ENCODE measurements at places on chromosomes 13 and 19.

GRCh38 chr19:5690955-5691821, 1.1 kb downstream of the RPL36 start:
- peak; percentile 42 for DNase-seq

- DNase-seq: peak; percentile 45
Measured at GRCh38 chr19:19081642-19082151, 17.9 kb downstream of the SLC25A42 start.

DNA sequence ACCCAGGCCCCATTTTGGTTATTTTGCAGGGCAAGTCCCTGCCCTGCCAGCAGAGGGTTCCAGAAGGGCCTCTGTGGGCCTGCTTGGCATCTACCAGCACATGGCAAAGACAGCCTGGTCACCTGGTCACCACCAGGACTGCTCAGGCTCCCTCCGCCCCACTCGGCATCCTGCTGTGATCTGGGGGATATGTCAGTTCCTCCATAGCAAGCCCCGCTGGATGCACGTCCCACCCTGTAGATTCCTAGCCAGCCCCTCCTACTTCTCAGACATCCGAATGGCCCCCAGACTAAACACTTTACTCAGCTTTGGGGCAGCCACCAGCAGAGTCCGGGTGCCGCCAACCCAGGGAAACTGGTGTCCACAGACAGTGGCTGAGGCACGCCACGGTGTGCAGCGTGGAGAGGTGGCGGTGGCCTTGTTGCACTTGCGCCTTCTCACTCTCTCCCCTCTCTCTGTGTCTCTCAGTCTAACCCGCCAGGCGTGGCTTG, 31.8 kb upstream of the USE1 start:
- no peak for DNase-seq

DNA sequence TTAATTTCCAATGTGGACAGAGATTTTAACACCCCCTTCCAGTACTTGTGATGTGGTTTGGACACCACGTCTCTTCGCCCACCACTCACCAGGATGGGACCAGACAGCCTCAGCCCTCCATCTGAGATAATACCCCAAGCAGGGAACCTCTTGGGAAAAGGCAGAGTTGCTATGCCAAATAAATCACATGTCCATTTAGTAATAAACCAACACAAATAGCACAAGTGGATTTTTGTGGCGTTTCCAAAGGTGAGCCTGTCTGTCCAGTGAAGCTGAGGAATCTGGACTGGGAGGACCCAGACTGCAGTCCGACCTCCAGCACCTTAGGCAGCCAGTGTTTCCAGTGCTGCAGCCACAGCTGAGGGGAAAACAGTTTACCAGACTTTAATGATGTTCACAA, 34.1 kb upstream of the GAS6 start:
- DNase-seq: no peak

DNA sequence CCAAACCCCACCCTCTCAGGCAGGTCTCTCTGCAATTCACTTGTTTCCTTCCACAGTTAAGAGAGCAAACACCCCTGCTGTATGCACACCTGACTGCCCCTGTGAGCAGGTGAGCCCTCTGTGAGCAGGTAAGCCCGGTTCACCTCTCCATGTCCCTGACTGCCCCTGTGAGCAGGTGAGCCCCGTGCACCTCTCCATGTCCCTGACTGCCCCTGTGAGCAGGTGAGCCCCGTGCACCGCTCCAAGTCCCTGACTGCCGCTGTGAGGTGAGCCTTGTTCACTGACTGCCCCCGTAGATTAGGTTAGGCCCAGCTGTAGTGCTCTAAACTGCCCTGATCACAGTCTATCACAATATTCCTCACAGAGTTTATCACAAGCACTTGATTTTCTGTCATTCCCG, 29.2 kb downstream of the TMTC4 start:
- DNase-seq: no peak

GRCh38 chr13:46053162-46054012, 841 bp upstream of the ZC3H13 start:
- DNase-seq: no peak

DNA sequence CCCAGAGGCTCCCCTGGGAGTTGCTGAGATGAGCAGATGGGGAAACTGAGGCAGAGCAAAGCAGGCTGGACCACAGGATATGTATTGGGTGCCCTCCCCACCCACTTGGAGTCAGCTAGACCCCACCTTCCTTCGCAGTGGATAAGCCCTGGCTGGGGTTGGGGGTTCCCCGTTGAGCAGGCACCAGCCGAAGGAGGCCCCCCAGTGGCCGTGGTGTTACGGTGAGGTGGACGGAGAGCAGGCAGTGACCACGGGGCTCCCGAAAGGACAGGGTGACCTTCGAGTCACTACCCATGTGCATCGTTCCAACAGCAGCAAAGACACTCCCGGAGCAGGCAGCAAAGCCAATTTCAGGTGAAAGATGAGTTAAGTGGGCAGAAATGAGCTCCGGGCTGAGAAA, 62.4 kb upstream of the ADGRE5 start:
- DNase-seq: peak; percentile 35

DNA sequence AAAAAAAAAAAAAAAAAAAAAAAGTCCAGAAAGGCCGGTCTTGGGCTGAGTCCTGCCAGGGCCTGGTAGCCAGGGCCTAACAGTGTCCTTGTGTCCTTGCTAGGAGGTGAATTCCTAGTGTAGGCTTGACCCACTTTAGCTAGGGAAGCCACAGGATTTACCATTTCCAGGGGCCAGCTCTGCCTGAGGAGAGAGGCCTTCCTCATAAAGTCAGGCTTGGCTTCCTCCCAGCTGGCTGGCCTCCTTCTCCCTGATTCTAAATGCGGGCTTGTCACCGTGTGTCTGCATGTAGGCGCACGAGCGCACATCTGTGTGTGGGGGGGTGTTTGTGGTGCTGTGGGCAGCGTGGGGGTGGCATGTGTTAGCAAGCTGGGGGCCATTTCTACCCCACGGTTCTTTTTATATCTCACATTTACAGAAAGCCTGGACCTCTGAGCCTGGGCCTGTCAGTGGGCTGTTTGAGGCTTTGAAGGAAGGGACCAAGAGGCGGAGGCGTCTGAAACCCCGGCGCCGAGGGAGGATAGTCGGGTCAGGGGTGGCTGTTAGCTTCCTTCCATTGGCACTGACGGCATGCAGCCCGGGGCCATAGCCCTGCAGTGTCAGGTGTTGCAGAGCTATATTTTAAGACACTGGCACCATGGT, 31.7 kb downstream of the IER2 start:
- no peak for DNase-seq

DNA sequence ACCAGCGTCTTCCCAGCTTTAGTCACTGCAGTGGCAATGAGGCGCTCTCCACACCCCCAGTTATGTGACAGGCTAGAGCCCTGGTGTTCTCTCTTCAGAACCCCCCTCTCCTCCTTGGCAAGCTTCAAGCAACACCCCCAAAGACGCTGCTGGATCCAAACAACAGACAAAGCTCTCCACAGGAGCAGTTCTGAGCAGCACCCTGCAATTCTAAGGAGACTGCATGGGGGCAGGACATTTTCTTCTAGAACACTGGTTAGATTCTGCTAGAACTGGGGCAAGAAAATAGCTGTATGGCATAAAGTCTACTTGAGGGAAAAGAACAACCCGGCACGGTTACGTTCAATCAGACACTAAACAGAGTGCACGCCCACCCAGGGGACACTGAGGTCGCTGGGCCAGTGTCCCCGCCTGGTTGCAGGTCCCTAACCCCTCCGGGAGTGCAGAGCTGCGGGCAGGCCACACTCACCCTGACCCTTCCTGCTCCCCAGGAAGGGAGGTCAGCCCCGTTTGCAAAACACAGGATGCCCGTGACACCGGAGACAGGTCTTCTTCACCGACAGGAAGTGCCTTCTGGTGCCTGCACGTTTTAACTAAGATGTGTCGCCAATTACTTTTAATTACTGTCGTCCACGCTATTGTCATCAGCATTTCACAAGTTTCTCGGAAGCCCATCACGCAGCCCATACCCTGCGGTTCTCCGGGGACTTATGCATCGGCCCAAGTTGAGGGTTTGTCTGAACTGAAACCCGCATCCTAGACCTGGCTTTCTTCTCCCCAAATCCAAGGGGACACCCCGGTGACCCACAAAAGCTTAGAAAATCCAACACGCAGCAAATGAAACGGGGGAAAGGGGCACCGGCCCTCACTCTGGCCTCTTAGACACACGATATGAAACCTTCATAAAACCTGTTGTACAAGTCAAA, 943 bp downstream of the GJB6 start:
- peak; percentile 32 for DNase-seq

GRCh38 chr19:10294368-10294697, 4.6 kb downstream of the ICAM5 start:
- DNase-seq: peak; percentile 73

- no peak for DNase-seq
Measured at GRCh38 chr13:65472336-65472735, 1757.8 kb downstream of the PCDH9 start.

GRCh38 chr19:34363094-34363493, 1.9 kb upstream of the GPI start:
- peak; percentile 59 for DNase-seq

DNA sequence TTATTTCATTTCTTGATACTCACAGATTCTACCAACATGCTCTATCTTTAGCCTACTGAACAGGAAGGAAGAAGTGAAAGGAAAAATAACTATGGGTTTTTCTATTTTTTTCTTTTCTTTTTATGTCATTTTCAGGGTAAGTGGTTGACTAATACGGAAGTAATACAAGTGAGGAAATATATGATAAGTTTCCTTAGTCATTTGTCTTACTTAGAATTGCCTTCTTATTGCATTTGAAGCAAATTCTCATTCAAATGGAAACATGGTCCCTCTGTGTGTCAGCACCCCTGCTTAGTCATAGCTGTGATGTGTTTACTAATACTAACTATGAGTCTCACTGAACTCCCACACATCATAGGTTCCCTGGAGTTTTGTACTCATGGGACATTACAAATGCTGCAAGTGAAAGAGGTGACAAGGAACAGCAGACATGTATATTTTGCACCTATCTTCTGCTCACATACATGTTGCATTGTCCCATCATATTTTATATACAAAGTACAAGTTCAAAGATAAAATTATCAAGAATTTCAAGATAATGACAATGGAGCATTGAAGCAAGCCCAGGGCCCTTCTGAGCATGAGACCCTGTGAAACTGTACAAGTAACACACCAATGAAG, 60.1 kb downstream of the DCT start:
- no peak for DNase-seq

GRCh38 chr13:98468929-98469328, 108.0 kb downstream of the STK24 start:
- DNase-seq: no peak

DNA sequence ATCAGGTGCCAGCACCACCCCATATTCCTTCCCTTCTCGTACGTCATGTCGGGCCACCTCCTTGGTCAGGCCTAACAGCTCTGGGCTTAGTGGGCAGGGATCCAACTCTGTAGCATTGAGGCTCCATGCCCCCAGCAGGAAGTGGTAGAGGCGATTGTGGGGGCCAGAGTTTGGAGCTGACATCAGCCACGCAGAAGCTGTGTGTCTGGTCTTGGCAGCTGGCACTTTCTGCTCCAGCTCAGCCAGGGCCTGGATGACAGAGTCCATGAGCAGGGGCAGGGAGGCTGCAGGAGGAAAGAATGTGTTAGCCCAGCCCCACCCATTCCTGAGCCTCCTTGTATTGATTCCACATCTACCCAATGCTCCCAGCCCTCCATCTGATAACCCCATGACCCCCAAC, 3.0 kb downstream of the PGLYRP2 start:
- DNase-seq: no peak

GRCh38 chr19:38809592-38810252, 3.0 kb downstream of the LGALS4 start:
- no peak for DNase-seq

- DNase-seq: peak; percentile 54
Measured at GRCh38 chr19:13095393-13095784, 7.3 kb downstream of the LYL1 start.

GRCh38 chr13:100987948-100988347, 313.4 kb upstream of the TMTC4 start:
- DNase-seq: peak; percentile 56

GRCh38 chr19:45142726-45143110, 18.1 kb downstream of the NKPD1 start:
- no peak for DNase-seq

DNA sequence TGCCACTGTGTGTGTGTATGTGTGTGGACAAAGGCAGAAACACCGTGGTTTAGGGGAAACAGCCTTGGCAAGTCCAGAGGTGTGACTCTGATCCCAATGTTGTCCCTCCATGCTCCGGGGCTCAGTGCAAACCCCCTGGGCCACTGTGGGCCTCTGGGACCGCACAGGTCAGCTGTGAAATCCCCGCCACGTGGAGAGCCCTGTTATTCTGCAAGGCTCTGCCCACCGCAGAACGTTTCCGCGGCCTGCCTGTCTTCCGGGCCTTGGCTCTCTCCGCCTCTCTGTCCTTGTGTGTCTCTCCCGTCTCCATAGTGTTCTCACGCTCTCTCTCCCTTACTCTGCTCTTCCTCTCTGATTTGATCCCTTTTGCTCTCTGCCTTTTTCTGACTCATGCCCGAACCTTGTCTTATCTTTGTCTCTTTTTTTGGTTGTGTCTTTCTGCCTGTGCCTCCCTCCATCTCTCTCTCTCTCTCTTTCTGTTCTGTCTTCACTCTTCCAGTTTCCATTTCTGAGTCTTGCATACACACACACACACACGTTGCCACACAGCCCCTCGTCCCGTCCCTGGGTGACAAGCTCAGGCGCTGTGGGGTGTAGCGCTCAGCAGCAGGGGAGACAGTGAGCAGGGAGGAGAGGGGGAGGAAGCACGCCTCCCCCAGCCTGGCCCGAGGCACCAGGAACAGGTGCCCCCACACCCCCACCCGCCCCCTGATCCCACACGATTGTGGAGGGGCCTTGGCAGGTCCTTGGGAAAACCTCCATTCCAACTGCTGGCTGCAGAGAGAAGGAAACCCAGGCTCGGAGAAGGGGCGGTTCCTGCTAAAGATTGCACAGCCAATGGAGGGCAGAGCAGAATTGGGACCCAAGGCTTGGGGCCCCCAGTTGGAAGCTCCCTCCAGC, 3.0 kb downstream of the TTYH1 start:
- peak; percentile 30 for DNase-seq

DNA sequence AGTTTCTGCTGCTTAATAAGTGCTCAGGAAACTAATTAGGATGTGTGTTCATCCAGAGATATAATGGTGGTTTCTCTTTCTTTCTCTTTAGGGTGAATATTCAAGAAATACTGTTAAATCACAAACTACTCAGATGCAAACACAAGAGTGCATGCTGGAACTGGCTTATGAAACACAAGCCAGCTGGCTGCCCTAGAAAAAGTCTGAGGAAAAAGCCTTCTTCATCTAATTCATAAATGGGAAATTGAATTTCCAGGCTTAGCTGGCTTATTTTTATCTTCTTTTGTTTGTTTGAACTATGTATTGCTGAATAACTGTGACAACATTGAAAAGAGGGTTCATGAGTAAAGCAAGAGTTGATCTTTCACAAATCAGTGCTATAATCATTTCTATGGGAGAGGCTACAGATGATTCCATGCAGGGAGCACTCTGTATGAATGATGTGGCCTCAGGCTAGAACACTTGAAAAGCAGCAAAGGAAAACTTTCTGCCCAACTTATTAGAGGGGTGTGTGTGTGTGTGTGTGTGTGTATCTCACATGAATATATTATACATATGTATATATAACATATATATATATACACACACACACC, 69.8 kb upstream of the SCEL start:
- DNase-seq: no peak

GRCh38 chr19:51139299-51140014, 2.6 kb upstream of the SIGLEC7 start:
- no peak for DNase-seq

GRCh38 chr13:67829641-67830040, 599.5 kb upstream of the PCDH9 start:
- DNase-seq: peak; percentile 23
